ENCODE measurements at places on chromosomes 5 and 9.
A peak's percentile ranks its signal among the peaks of the same experiment; 100 is the strongest.

GRCh38 chr9:79014929-79015699, 556.7 kb upstream of the TLE4 start:
- DNase-seq = peak; percentile 19

DNA sequence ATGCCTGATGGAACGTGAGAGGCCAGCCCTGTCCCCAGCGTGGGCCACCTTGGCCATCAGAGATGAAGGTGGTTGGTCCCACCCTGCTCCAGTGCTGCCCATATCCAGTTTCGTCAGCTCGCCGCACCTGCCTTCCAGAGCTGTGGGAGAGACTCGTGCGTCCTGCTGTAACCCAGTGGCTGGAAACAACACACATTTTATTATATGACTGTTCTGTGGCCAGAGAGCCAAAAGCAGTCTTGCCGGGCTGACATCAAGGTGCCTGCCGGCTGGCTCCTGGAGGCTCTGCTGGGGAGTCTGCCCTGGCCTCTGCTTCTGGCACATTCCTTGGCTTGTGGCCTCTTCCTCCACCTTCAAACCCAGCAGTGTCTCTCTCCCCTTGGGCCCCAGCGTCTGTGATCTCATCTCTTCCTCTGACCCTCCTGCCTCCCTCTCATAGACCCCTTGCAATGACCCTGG, 94.7 kb downstream of the RXRA start:
- no peak for DNase-seq

GRCh38 chr9:88387036-88387551, 1.1 kb upstream of the SPIN1 start:
- no peak for DNase-seq

DNA sequence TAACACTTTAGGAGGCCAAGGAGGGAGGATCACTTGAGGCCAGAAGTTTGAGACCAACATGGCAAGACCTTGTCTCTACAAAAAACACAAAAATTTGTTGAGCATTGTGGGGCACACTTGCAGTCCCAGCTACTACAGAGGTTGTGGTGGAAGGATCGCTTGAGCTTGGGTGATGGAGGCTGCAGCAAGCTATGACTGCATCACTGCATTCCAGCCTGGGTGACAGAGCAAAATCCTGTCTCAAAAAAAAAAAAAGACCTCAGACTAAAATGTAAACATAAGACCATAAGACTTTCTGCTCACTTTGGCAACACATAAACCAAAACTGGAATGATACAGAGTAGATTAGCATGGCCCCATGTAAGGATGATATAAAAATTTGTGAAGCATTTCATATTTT, 24.6 kb upstream of the NANS start:
- peak; percentile 66 for DNase-seq

- DNase-seq = no peak
Measured at GRCh38 chr9:76580188-76580587, 121.2 kb downstream of the GCNT1 start.

DNA sequence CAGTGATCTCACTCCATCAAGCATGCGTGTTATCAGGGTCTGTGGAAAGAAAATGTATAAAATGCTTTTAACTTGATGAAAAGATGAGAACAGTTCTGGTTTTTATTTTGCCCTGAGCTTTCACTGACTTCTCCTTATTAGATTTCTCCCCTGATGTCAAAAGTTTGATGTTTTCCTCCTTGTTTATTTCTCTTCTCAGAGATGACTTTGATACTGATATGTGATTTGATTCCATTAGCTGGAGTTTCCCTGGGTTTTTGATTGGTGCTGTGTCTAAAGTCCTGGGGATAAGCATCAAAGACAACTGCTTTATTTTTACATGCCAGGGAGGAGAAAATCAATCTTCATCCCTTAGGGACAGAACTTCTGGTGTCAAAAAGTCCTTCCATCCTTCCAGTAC, 510.0 kb downstream of the KCTD16 start:
- DNase-seq = no peak

GRCh38 chr5:73996151-73996755, 370.3 kb downstream of the ARHGEF28 start:
- DNase-seq = no peak

- no peak for DNase-seq
Measured at GRCh38 chr5:163410505-163410904, 26.9 kb upstream of the CCNG1 start.

GRCh38 chr9:97703437-97704344, 6.6 kb upstream of the XPA start:
- peak; percentile 79 for DNase-seq
